ENCODE measurements at places on chromosomes 3 and 15. TPM values are rescaled to one million over a fixed set of nuclear protein-coding genes. Genes with fewer than 3 reads are reported as not detected.

BCHE gene
- 5.0 TPM for total RNA-seq

AMIGO3 gene
- total RNA-seq: 3.5 TPM

- H3K27me3 ChIP-seq: no peaks in the 10 kb centered on the region
- DNase-seq: no peak
- no peak overlapping the region for H3K4me3 ChIP-seq
- peaks cover 94% of the 10 kb centered on the region for H3K36me3 ChIP-seq
- no peaks in the 10 kb centered on the region for H3K4me1 ChIP-seq
Measured at GRCh38 chr15:59160880-59161593, 45.6 kb upstream of the LDHAL6B start.

DNA sequence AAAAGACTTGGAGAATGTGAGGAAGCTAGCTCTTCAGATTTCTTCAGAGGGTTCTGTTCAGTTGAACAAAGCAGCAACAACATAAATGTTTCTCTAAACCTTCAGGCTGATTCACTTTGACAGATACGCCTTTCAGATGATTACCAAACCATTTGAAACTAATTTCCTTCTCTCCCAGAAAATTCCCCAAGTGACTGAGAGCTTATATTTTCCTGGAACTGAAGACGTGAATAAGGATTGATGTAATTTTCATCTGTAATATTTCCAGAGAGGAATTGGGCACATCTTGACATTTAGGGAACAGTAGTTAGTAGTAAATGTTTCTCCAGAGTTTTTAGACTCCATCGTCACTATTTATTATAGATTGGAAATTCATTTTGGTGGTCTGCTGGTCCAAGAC is 108.6 kb upstream of the AADACL2 start:
- no peak overlapping the region for H3K4me3 ChIP-seq
- no peak for DNase-seq
- H3K36me3 ChIP-seq: no peaks in the 10 kb centered on the region
- no peaks in the 10 kb centered on the region for H3K27me3 ChIP-seq

- no peaks in the 10 kb centered on the region for H3K4me1 ChIP-seq
- peak overlapping the region; percentile 67 for H3K27ac ChIP-seq
- DNase-seq: peak; percentile 15
- no peaks in the 10 kb centered on the region for H3K36me3 ChIP-seq
- no peak overlapping the region for H3K4me3 ChIP-seq
Measured at GRCh38 chr3:133882986-133883586, 12.6 kb downstream of the RAB6B start.

DNA sequence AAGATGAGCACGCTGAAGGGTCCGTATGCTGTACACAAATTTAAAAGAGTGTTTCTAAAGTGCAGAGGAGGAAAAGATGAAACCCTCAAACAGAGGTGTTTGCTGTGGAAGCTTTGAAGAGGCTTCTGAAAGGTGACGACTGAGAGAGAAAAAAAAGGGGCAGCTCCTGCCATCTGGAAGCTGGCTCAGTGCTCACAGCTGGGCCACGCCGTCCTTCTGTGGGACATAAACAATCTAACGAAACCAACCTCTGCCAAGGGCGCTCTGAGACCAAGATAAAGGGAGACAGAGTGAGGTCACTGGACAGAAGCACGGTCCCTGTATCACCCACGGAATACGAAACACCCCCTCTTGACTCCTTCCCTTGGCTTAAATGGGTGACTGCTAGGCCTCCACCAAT is 96.3 kb upstream of the SLC6A6 start:
- H3K4me1 ChIP-seq: no peaks in the 10 kb centered on the region
- no peak overlapping the region for H3K4me3 ChIP-seq
- H3K27ac ChIP-seq: no peak overlapping the region
- no peaks in the 10 kb centered on the region for H3K36me3 ChIP-seq
- H3K27me3 ChIP-seq: no peaks in the 10 kb centered on the region
- no peak for DNase-seq

DNA sequence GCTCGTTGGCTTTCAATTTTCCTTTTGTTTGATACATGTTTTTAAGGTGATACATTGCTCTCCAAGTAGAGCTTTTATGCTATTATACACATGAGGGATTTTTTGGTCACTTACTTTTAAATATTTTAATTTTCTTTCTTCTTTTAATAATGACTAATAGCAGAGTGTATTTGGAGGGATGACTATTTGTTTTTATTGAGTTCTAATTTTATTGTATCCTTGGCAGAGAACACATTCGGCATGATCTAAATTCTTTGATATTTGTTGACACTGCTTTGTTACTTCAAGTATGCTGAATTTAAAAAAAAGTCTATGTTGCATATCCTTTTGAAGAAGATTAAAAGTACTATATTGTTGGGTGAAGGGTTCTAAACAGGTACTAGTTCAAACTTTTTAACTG is 149.9 kb upstream of the PDZRN3 start:
- H3K27ac ChIP-seq: no peak overlapping the region
- no peaks in the 10 kb centered on the region for H3K4me1 ChIP-seq
- H3K4me3 ChIP-seq: no peak overlapping the region
- no peaks in the 10 kb centered on the region for H3K27me3 ChIP-seq
- no peaks in the 10 kb centered on the region for H3K36me3 ChIP-seq

All from Peyer's patch (tissue), 4 donors.